ENCODE measurements at places on chromosomes 6 and 20. TPM values are rescaled to one million over a fixed set of nuclear protein-coding genes. Genes with fewer than 3 reads are reported as not detected.

DNA sequence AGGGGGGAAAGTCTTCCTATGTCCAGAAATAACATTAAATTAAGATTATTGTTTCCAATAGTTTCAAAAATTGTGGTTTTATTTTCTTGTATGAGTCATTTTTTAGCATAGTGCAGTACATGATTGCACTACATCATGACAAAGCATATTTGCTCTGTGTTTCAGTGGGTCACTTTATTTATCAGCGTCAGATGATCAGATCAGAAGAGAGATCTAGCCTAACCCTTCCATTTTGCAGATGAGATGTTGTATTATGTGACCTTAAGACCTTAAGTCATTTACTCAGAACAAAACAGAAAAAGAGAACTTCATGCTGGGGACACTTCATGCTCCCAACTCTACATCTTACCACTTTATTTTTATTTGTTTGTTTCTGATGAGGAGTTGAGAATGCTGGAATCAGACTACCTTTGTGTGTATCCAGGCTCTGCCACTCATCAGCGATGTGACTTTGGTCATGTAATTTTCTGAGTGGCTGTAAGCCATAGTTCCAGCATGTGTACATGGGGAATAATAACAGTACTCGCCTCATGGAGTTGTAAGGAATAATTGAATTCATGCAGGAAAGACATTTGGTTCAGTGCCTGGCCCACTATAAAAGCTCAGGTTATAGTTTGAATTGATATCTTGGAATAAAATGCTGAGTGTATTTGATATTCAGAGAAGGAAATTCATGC lies 13.5 kb downstream of the EYA4 start:
- no peak for DNase-seq

- no peak for DNase-seq
Measured at GRCh38 chr6:56169366-56169765, 78.0 kb downstream of the COL21A1 start.

DNA sequence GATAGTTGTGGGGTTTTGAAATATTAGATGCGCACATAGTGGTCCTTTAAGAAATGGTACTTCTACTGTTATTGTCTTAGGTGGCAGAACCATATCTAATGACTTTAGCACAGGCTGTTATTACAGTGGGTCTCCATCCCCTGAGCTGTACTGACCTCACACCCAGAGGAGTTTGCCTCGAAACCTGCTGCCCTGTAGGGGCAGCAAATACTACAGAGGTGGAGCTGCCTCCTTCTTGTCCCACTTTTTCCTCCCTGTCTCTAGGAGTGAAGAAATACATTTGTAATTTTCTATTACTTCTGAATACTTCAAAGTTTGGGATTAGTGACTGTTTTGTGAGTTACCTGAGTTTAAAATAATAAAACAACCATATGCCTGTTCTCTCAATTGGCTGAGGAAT lies 8.2 kb downstream of the TRIM31 start:
- no peak for DNase-seq

The PMEPA1 gene
- 5.4 TPM for polyA plus RNA-seq

The CFAP206 gene
- 0.08 TPM for polyA plus RNA-seq

Measured in stomach (tissue), 19 donors.